Liver (tissue), 10 donors: ENCODE measurements at places on chromosomes 4 and X. TPM values are rescaled to one million over a fixed set of nuclear protein-coding genes. Genes with fewer than 3 reads are reported as not detected.

UGT8 gene
- total RNA-seq: not detected

TXK gene
- total RNA-seq: 4.9 TPM

ZNF630 gene
- 0.79 TPM for total RNA-seq

STPG2 gene
- 0.05 TPM for total RNA-seq

VEGFD gene
- 0.05 TPM for total RNA-seq

LANCL3 gene
- under 0.01 TPM for total RNA-seq

SSX4 gene
- total RNA-seq: not detected

SLITRK4 gene
- 0.08 TPM for total RNA-seq

CTAG2 gene
- total RNA-seq: not detected

TMPRSS11B gene
- total RNA-seq: not detected

ADAM29 gene
- not detected for total RNA-seq

GSX2 gene
- total RNA-seq: not detected

SHROOM4 gene
- total RNA-seq: 2.3 TPM

MAGEC2 gene
- not detected for total RNA-seq

UGT2B11 gene
- 0.05 TPM for total RNA-seq

RIPPLY1 gene
- 1.2 TPM for total RNA-seq

TRPC3 gene
- 0.33 TPM for total RNA-seq

ZFYVE28 gene
- total RNA-seq: 6.1 TPM

RHOXF1 gene
- not detected for total RNA-seq

HTN1 gene
- total RNA-seq: not detected

NLGN4X gene
- total RNA-seq: 2.8 TPM

LGI2 gene
- total RNA-seq: 0.08 TPM

ABLIM2 gene
- 2.5 TPM for total RNA-seq
